ENCODE measurements at places on chromosomes 2 and 18. TPM values are rescaled to one million over a fixed set of nuclear protein-coding genes. Genes with fewer than 3 reads are reported as not detected.
A peak's percentile ranks its signal among the peaks of the same experiment; 100 is the strongest.

DNA sequence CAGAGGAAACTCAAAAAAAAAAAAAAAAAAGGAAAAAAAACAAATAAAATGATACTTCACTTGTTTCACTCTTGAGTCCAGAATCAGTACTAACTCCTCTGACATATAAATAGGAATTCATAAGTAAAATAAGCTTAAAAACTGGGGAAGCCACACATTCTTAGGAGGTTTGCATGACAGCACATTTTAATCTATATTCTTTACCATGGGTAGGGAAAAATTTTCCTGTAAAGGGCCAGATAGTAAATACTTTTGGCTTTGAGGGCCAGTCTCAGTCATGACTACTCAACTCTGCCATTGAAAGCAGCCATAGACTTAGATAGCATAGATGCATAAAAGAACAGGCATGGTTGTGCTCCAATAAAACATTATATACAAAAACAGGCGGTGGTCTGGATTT lies 145.2 kb downstream of the BCL11A start:
- no peak overlapping the region for H3K4me3 ChIP-seq
- peaks cover 4% of the 10 kb centered on the region for H3K27me3 ChIP-seq
- no peaks in the 10 kb centered on the region for H3K36me3 ChIP-seq
- no peak for DNase-seq
- H3K27ac ChIP-seq, result no peak overlapping the region

OSBPL6 gene
- total RNA-seq, result 8.5 TPM

GRCh38 chr2:104504331-104505073 lies 349.4 kb upstream of the POU3F3 start:
- H3K27me3 ChIP-seq, result no peaks in the 10 kb centered on the region
- H3K27ac ChIP-seq, result no peak overlapping the region

DNA sequence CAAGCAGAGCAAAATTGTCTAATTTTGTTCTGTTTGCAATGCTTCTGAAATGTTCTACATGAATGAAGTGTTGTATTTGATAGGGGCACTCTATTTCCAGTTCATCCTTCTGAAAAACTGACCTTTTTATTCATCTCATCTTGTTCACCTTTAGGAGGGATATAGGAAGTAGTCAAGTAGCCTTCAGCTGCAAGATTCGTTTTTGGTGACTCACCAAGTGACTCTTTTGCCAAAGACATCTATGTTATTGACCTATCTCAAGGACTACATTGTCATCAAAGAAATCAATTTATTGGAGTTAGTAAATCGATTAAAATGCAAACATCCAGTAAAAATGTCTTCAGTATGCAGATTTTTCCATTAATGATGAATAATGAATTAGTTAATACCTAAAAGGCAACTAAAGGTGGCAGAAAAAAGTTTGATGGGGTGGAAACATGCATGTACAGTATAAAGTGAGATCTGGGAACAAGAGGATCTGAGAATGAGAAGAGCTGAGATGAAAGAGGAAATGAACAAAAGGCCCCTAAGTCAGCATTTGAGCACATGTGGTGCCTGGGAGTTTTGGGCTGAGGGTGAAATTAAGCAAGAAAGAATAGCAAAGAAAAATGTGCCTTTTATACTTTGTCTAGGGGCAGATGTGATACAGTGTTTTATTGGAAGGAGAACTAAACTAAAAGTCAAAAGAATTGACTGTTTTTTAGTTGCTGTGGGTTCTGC lies 255.1 kb upstream of the LINC00305 start:
- no peak overlapping the region for H3K4me3 ChIP-seq
- no peak for DNase-seq
- H3K27me3 ChIP-seq, result no peaks in the 10 kb centered on the region

GRCh38 chr2:161243905-161244304 lies 64.3 kb upstream of the PSMD14 start:
- H3K4me3 ChIP-seq, result peak overlapping the region; percentile 52
- H3K4me1 ChIP-seq, result peaks cover 46% of the 10 kb centered on the region
- H3K36me3 ChIP-seq, result no peaks in the 10 kb centered on the region
- H3K27ac ChIP-seq, result no peak overlapping the region
- H3K27me3 ChIP-seq, result peaks cover 83% of the 10 kb centered on the region

DNA sequence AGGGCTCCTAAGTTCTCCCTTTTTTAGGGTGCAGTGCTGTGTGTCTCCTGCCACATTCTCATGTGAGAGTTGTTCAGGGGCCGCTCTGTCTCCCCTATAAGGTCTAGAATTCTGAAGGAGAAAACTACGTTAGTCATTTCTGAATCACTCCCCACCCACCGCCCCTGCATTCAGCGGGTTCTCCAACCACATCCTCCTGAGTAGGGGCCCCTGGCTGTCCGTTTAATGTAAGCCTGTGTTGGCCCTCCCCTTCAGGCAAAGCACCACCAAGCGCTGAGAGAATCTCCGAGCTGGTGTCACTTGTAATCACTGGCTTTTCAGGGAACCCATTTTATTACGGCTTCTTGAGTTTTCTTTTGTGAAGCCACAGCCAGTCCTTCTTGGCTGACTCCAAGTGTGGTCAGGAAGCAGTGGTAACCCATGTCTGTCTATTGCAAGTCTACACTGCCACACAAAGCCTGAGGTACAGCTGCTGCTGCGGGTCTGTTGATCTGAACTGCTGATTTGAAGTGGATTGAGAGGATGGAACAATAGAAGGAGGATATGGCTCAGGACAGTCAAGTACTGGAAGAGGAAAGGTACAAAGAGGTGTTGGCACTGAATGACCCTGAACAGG lies 16.9 kb downstream of the LCT start:
- H3K36me3 ChIP-seq, result no peaks in the 10 kb centered on the region
- no peak overlapping the region for H3K27ac ChIP-seq
- no peak overlapping the region for H3K4me3 ChIP-seq
- H3K4me1 ChIP-seq, result no peaks in the 10 kb centered on the region

- no peak overlapping the region for H3K4me3 ChIP-seq
- H3K4me1 ChIP-seq, result no peaks in the 10 kb centered on the region
- no peak overlapping the region for H3K27ac ChIP-seq
These were observed 29.0 kb downstream of the LAMA3 start for GRCh38 chr18:23718243-23718720.

DNA sequence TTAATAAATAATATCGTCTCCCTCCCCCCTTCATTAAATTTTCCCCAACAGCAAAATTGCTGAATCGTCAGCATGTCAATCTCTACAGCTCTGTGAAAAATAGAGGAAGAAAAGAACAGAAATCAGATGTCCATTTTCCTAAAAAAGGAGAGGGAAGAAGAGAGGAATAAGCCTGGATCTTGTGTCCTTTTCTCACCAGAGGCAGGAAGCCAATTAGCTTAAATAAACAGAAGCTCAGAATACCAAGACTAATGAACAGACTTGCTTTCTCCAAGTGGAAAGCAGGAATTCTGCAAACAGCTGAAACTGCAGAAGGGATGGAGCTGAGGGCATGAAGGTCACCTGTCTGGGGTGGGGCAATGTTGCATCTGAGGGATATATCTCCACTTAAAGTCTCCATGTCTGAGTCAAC lies 265.7 kb downstream of the CCDC85A start:
- no peak overlapping the region for H3K4me3 ChIP-seq
- no peaks in the 10 kb centered on the region for H3K36me3 ChIP-seq
- peaks cover 38% of the 10 kb centered on the region for H3K4me1 ChIP-seq
- peak; percentile 44 for DNase-seq
- H3K27ac ChIP-seq, result peak overlapping the region; percentile 3
- H3K27me3 ChIP-seq, result no peaks in the 10 kb centered on the region

- no peaks in the 10 kb centered on the region for H3K36me3 ChIP-seq
- H3K27me3 ChIP-seq, result no peaks in the 10 kb centered on the region
- DNase-seq, result no peak
- H3K4me1 ChIP-seq, result peaks cover 20% of the 10 kb centered on the region
- no peak overlapping the region for H3K27ac ChIP-seq
- no peak overlapping the region for H3K4me3 ChIP-seq
These were observed 51.7 kb downstream of the SOS1 start for GRCh38 chr2:39069136-39069515.

GRCh38 chr2:1972422-1972821 lies 228.1 kb upstream of the PXDN start:
- no peak overlapping the region for H3K27ac ChIP-seq
- no peaks in the 10 kb centered on the region for H3K36me3 ChIP-seq
- no peaks in the 10 kb centered on the region for H3K27me3 ChIP-seq
- H3K4me1 ChIP-seq, result peaks cover 25% of the 10 kb centered on the region
- DNase-seq, result no peak

DNA sequence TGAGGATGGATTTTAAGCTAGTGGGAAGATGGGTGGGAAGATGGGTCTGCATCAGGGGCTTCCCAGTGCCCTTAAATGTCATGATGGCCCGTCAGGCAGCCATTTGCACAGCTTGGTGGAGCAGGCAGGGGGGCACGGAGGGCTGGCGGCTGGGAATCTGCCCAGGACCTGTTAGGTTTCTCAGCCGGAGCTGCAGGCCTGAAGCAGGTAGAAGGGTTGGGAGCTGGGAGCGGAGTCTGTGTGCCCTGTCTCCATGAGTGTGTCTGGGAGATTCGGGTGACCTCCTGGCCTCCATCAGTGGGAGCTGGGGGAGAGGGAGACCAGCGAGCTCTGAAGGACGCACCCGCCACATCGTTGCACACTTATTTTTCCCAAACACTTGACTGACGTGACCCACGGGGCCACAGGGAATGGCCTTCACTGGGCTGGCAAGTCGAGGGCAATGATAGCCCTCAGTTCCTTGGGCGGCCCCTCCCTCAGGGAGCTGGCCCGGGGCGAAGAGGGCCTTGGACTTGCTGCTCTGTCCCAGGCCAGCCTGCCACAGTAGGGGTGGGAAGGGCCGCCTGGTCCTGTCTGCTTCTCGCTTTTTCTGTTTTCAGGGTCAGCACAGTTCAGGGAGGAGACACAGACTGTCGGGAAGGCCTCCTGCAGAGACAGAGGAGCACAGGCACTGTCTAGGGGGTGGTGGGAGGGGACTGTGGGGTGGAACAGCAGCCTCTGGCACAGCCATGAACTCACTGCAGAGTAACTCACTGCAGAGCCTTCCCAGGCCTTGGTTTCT lies 236.8 kb downstream of the ZBTB7C start:
- no peaks in the 10 kb centered on the region for H3K36me3 ChIP-seq
- H3K4me1 ChIP-seq, result no peaks in the 10 kb centered on the region
- DNase-seq, result no peak
- no peaks in the 10 kb centered on the region for H3K27me3 ChIP-seq

ELOA2 gene
- not detected for total RNA-seq

DNA sequence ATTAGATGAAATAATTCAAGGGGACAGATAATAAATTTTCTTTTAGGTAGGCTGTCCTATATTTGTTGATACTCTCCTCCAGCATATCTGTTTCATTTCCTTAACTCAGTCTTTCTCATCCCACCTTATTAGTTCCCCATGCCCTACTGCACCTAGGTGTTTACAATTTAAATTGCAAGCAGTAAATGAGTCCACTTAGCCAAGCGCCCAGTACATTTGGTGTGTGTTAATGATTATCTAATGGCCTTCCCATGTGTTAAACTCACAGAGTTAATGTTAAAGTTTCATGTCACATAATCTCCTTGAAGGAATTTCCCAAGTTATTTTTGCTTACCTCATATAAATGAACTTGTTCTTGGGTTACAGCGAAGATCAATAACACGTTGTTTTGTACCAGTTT lies 31.2 kb downstream of the ITGB6 start:
- no peak for DNase-seq
- H3K36me3 ChIP-seq, result no peaks in the 10 kb centered on the region
- H3K27me3 ChIP-seq, result no peaks in the 10 kb centered on the region

DNA sequence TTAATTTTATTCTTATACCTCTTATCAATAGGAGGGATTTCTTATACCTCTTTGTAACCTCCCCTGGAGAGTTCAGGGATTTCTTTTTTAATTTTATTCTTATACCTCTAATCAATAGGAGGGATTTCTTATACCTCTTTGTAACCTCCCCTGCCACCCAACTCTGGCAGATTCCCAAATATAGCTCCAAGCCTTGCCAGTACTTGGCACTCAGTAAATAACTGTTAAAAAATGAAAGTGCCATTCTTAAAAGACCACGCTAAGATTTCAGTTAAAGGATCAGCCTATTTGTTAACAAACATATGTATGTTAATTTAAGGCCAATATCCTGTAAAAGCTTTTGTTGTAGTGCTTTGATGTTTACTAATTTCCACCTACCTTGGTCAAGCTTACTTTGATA lies 4.8 kb downstream of the RNF149 start:
- H3K27ac ChIP-seq, result no peak overlapping the region
- H3K4me1 ChIP-seq, result peaks cover 15% of the 10 kb centered on the region
- H3K27me3 ChIP-seq, result peaks cover 11% of the 10 kb centered on the region
- H3K36me3 ChIP-seq, result 0 out of 2 replicates have a peak, but pooled peaks cover 3% of the 10 kb centered on the region

DNA sequence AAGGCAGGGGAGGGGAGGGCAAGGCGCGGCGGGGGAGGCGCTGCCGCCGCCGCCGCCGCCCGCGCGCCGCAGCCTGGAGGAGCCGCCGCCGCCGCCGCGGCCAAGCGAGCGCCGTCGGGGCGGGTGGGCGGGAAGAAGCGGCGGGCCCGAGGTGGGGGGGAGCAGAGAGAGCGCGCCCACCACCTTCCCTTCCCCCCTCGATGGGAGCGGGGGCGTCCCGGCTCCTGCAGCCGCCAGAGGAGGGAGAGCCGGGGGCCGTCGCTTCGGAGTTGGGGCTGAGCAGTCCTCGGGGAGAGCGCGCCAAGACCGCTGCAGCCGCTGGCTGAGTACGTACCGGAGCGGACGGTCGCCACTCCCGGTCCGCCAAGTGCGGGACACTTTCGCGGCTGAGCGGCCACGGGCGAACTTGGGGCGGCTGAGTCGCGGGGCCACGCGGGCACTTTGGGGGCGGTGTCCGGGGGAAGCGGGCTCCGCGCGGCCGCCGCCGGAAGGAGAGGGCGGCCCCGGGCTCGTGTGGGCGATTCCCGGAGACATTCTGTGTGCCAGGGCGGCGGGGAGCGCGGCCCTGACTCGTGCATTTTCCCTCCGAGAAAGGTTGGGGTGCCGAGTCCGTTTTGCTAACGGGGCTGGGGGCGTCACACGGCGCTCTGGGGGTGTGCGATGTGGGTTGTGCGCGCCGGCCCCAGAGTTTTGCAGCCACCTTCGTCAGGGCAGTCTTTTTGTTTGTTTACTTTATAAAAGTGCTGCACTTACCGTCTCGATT lies at the start of gene NAB1:
Gene NAB1 (plus strand): TSS at position 49 of the 763 bp plus-strand sequence. CDS start 10,094 bp downstream, outside the sequence.
- peaks cover 31% of the 10 kb centered on the region for H3K27me3 ChIP-seq
- H3K4me3 ChIP-seq, result peak within 1 kb of the TSS; percentile 88
- no peaks in the 10 kb centered on the region for H3K36me3 ChIP-seq
- peaks cover 11% of the 10 kb centered on the region for H3K4me1 ChIP-seq
- peak; percentile 72 for DNase-seq
- H3K27ac ChIP-seq, result 0 out of 2 replicates have a peak within 1 kb of the TSS, but pooled peaks have one; percentile 45

SDC1 gene
- total RNA-seq, result 43.0 TPM

- H3K4me3 ChIP-seq, result no peak overlapping the region
- H3K4me1 ChIP-seq, result no peaks in the 10 kb centered on the region
- no peak overlapping the region for H3K27ac ChIP-seq
- H3K27me3 ChIP-seq, result no peaks in the 10 kb centered on the region
- no peak for DNase-seq
These were observed 118.8 kb downstream of the ZBTB7C start for GRCh38 chr18:48290162-48290926.

- no peak for DNase-seq
- no peaks in the 10 kb centered on the region for H3K36me3 ChIP-seq
- peaks cover 100% of the 10 kb centered on the region for H3K27me3 ChIP-seq
- H3K4me3 ChIP-seq, result peak overlapping the region; percentile 34
These were observed 1.9 kb upstream of the PAX3 start for GRCh38 chr2:222300726-222301052.

- H3K27ac ChIP-seq, result no peak overlapping the region
- no peak overlapping the region for H3K4me3 ChIP-seq
- peaks cover 43% of the 10 kb centered on the region for H3K4me1 ChIP-seq
These were observed 4.5 kb downstream of the HOXD8 start for GRCh38 chr2:176134035-176134434.

- H3K27ac ChIP-seq, result no peak overlapping the region
- DNase-seq, result no peak
- H3K4me3 ChIP-seq, result no peak overlapping the region
- no peaks in the 10 kb centered on the region for H3K36me3 ChIP-seq
- no peaks in the 10 kb centered on the region for H3K4me1 ChIP-seq
- no peaks in the 10 kb centered on the region for H3K27me3 ChIP-seq
These were observed 44.9 kb downstream of the MYO7B start for GRCh38 chr2:127580167-127581049.

Measured in GM23338 (cell line).